ENCODE measurements at places on chromosomes 7 and 10.

GRCh38 chr7:106254525-106255116 lies 30.2 kb downstream of the NAMPT start:
- no peak for DNase-seq

DNA sequence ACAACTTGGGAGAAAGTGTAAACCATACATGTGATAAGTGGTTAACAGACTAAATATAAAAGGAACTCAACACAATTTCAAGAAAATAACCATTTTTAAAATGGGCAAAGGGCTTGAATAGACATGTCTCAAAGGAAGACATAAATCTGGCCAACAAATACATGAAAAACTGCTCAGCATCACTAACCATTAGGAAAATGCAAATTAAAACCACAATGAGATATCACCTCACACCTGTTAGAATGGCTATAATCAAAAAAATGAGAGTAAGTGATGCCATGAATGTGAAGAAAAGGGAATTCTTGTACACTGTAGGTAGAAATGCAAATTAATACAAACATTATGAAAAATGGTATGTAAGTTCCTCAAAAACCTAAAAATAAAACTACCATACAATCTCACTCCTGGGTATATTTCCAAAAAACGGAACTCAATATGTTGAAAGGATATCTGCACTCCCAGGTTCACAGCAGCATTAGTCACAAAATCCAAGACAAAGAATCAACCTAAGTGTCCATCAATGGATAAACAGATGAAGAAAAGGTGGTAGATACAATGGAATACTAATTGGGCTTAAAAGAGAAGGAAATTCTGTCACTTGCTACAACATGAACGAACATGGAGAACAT lies 5.6 kb downstream of the SNX13 start:
- DNase-seq, result no peak

GRCh38 chr7:25893436-25893835 lies 258.6 kb upstream of the NFE2L3 start:
- DNase-seq, result no peak

- DNase-seq, result no peak
These were observed 143.7 kb downstream of the PTPRN2 start for GRCh38 chr7:158443688-158444483.

GRCh38 chr7:38908759-38909335 lies at the start of gene VPS41:
TSS of gene VPS41 (minus strand) at chr7:38909191. CDS start at chr7:38909174, 17 bp downstream.
- peak; percentile 49 for DNase-seq

DNA sequence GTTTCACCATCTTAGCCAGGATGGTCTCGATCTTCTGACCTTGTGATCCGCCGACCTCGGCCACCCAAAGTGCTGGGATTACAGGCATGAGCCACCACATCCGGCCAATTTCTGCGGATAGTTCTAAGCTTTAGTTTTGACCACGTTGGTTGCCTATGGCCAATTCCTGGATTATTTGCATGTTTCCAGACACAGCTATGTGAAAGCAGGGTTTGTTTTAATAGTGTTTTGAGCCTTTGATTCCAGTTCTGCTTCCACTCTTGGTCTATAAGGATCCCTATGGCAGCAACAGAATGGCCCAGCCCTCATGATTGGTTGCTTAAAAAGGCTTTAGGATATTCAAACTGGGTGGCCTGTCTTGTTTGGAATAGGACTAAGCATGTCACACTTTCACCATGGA lies 19.1 kb downstream of the SIRT1 start:
- no peak for DNase-seq

GRCh38 chr10:133335246-133336117 lies 1.2 kb downstream of the CALY start:
- no peak for DNase-seq

DNA sequence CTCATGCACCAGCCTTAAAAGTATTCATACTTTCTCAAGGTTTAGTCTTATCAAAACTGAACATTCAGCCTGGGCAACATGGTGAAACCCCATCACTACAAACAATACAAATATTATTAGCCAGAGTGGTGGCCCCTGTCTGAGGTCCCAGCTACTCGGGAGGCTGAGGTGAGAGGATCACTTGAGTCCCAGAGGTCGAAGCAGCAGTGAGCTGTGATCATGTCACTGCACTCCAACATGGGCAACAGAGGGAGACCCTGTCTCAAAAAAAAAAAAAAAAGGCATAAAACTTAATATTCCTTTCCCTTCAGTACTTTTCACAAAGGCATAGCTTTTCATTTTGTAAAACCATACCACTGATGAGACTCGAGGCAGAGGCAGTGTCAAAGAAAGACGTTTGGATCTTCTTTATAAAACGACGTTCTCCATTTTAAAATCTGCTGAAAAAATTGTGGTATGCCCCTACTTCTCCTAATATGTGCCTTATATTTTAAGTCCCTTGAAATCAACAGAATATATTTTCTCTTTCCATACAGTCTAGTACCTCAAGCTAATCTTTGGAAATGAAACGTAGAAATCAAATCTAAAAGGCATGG lies 1.9 kb downstream of the NSUN6 start:
- no peak for DNase-seq

- no peak for DNase-seq
These were observed 57.6 kb downstream of the LYZL1 start for GRCh38 chr10:29346296-29347001.

- no peak for DNase-seq
These were observed 99.1 kb upstream of the PDGFA start for GRCh38 chr7:618539-619367.

GRCh38 chr10:50582046-50582445 lies 41.7 kb downstream of the SGMS1 start:
- DNase-seq, result no peak

GRCh38 chr10:4836416-4836969 lies 10.5 kb downstream of the AKR1E2 start:
- no peak for DNase-seq

- DNase-seq, result no peak
These were observed 1229.5 kb downstream of the REEP3 start for GRCh38 chr10:64750672-64751071.

GRCh38 chr7:30172451-30172850 lies 37.7 kb downstream of the MTURN start:
- no peak for DNase-seq

GRCh38 chr7:69338144-69338543 lies 260.1 kb upstream of the AUTS2 start:
- no peak for DNase-seq

- DNase-seq, result no peak
These were observed 2.5 kb downstream of the VIPR2 start for GRCh38 chr7:159142199-159142598.

DNA sequence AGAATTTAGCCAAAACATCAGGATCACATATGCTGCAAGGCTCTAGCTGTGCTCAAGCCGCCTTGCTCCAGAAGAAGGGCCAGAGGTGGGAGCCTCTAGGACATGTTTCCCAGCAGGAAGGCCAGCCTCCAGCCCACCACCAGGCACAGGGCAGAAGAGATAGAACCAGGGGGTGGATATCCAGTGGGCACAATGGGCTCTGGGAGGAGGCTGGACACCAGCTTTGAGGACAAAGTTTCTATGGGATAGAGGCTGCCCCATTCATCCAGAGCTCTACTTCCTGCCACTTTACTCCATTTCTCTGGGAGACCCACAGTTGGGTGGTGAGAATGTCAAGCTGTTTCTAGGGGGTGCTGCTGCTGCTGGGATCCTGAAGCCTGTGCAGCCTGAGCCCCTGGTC lies 77.1 kb downstream of the ARHGAP22 start:
- no peak for DNase-seq

DNA sequence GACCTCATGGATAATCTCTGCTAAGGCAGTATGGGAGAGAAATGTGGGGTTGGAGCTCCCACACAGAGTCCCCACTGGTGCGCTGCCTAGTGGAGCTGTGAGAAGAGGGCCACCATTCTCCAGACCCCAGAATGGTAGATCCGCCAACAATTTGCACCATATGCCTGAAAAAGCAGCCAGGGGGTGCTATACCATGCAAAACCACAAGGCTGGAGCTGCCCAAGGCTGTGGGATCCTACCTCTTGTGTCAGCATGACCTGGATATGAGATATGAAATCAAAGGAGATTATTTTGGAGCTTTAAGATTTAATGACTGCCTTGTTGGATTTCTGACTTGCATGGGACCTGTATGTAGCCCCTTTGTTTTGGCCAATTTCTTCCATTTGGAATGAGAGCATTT lies 27.0 kb upstream of the SAMD9L start:
- no peak for DNase-seq

- DNase-seq, result no peak
These were observed 213.1 kb downstream of the C7orf25 start for GRCh38 chr7:42698600-42699374.

DNA sequence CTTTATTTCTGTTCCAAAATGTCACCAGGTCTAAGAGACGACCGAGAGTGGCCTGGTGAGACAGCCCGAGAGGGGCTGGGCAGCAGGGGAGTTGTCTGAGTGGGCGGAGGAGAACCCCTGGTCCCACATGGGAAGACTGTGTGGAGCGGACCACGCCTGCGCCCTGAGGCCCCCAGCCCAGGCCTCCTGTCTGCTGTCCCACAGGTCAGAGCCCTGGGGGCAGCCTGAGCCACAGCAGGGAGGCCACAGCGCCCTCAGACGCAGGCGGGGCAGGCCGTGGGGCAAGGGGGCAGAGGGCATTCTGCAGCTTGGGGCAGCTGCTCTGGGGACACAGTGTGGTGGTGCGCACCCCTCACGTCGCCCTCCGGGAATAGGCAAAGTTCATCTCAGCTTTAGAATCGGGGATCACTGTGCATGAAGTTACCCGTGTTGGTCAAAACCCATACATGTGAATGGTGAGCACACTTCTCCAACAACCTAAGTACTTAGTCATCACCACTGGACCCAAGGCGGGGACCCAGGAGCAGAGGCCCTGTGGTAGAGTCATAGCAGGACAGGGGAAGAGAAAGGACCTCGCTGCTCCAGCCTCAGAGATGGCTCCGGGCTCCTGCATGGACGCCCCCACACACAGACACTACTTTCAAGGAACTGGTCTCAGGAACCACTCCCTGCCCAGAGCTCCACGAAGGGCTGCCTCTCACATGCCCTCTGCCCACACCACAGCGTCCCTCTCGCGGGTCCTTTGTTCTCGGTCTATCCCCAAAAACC lies 214.7 kb downstream of the ELFN1 start:
- DNase-seq, result no peak

GRCh38 chr10:124184208-124184830 lies 90.9 kb upstream of the CHST15 start:
- DNase-seq, result no peak

GRCh38 chr7:139748373-139748765 lies 29.4 kb downstream of the HIPK2 start:
- DNase-seq, result no peak

GRCh38 chr7:116218051-116218645 lies 7.8 kb downstream of the TES start:
- DNase-seq, result no peak

GRCh38 chr10:114188001-114188400 lies 8.8 kb downstream of the TDRD1 start:
- DNase-seq, result no peak

DNA sequence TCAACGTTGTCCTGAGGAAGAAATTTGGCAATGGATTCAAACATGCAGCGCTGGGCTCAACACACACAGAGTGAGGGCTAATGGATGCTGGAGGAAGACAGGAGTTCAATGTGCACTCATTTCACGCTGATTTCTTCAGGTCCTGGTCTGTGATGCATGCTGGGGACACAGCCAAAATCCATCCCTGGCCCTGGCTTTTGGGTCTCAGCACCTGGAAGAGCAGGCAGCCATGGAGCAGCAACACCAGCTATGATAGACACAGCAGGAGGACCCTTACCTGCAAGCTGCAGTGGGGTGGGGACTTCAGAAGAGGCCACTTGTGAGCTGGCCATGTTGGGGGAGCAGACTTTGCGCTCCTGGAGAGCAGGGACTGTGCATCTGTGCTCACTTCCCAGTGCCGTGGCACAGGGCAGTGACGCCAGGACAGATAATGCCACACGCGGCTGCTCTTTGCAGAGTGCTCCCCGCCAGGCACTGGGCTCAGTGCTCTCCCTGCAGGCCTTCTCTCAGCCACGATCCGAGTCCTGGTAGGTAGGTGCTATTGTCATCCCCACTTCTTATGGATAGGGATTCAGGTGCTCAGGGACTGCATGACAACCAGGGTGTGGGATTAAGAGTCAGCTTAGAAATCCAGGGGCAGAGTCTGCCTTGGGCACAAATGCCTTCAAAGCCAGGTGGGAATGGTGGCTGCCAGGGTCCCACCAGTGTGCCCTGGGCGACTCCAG lies 138.8 kb upstream of the UNC5B start:
- DNase-seq, result no peak

DNA sequence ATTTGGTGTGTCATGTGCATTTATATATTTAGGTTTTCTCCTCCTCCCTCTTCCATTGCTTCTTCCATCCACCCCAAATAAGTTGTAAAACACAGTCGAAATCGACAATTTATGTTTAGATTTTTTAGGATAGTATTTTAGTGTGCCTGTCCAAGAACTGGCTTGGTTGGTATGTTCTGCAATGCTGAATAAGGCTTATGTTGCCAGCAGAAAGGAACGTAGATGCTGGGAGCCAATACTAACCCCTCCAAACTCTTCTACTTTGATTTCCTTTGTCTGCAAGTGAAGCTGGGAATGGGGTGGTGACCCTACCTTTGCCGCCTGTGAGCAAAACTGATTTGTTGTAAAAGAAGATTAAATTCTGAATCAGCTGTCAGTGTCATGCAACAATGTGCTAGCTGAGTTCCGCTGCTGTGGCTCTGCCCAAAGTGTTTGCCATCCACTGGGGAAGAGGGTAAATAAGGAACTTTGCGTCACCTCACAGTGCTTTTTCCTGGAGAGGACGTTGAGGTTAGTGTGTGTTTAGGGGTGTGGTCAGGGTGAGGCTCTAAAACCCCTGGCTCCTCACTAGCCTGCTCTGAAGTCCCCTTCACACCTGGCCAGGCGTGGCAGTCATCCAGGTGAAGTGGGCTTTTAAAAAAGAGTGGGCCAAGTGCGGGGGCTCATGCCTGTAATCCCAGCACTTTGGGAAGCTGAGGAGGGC lies 44.4 kb downstream of the TACC2 start:
- DNase-seq, result no peak

- no peak for DNase-seq
These were observed 324.4 kb upstream of the ZNF32 start for GRCh38 chr10:43972976-43973647.

DNA sequence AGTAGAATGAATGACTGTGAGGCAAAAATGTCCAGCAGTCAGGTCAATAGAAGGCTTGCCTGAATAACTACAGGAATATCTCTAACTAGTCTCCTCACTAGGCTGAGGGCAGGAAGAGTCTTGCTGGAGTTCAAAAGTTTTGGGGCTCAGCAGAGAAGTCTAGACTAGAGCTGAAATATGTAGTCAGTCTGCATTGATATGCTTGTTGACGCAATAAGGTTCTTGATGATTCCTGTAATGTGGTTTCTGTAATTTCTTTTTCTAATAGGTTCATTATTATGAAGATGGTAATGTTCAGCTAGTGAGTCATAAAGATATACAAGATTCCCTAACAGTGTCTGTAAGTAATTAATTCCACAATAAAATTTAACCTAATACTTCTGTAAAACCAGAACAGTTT lies 41.5 kb upstream of the ST7 start:
- no peak for DNase-seq

GRCh38 chr10:34406463-34407323 lies 408.4 kb downstream of the PARD3 start:
- DNase-seq, result no peak

GRCh38 chr10:62893036-62893435 lies 76.9 kb upstream of the EGR2 start:
- DNase-seq, result no peak

- no peak for DNase-seq
These were observed 337.8 kb downstream of the PARD3 start for GRCh38 chr10:34477249-34477648.

Measured in GM12864 (cell line).